ENCODE measurements at places on chromosomes 6 and 20. TPM values are rescaled to one million over a fixed set of nuclear protein-coding genes. Genes with fewer than 3 reads are reported as not detected.
A peak's percentile ranks its signal among the peaks of the same experiment; 100 is the strongest.

DNA sequence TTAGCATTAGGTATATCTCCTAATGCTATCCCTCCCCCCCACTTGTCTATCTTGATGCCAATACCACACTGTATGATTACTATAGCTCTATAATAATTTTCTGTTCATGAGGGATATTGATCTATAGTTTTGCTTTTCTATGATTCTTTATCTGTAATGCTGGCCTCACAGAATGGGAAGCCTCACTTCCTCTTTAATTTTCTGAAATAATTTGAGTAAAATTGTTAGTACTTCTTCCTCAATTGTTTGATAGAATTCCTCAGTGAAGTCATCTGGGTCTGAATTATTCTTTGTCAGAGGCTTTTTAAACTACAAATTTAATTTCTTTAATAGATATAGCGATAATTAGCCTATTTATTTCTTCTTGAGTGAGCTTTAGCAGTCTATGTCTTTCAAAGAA is 31.2 kb downstream of the SIRPD start:
- H3K27ac ChIP-seq = no peak overlapping the region
- H3K36me3 ChIP-seq = no peaks in the 10 kb centered on the region
- H3K4me3 ChIP-seq = no peak overlapping the region

DNA sequence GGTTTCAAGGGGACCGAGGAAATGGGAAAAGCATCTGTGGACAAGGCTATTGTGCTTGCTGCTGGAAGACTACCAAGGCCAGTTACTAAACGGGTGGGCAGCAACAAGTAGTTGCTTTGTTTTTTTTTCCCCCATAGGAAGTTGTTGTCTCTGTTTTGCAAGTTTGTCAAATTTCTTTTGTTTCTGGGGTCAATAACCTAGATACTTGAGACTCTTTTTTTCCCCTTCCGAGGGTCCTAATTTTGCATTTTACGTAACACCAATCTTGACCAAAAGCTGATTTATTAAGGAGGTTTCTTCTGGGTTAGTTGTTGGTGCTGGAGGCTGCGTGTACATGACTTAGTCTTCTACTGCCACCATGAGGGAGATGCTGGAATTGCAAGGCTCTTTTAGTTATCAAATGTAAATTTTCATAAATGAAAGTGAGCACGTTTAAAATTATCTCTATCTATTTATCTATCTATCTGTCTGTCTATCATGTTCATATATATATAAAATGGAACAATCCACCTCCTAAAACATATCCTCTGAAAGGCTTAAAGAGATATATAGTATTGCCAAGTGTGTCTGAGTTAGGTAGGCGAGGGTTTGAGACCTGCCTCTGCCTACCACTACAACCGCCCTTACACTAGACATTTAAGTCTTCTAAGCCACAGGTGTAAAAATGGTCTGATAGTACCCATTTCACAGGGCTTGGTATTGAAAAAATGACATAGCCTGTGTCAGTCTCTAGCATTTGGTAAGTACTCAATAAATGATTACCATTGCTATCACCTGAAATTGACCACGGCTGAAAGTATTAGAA is 60.2 kb downstream of the GCLC start:
- no peaks in the 10 kb centered on the region for H3K36me3 ChIP-seq
- no peak overlapping the region for H3K4me3 ChIP-seq
- H3K27me3 ChIP-seq = peaks cover 21% of the 10 kb centered on the region
- H3K27ac ChIP-seq = no peak overlapping the region
- H3K4me1 ChIP-seq = peaks cover 17% of the 10 kb centered on the region
- peak; percentile 82 for DNase-seq

GRCh38 chr20:38222231-38222922 is 38.2 kb downstream of the KIAA1755 start:
- H3K4me3 ChIP-seq = no peak overlapping the region
- H3K4me1 ChIP-seq = peaks cover 3% of the 10 kb centered on the region
- DNase-seq = peak; percentile 76
- peaks cover 1% of the 10 kb centered on the region for H3K27me3 ChIP-seq
- H3K27ac ChIP-seq = no peak overlapping the region
- H3K36me3 ChIP-seq = no peaks in the 10 kb centered on the region

GRCh38 chr20:44576297-44576696 is 6.1 kb upstream of the PKIG start:
- H3K27ac ChIP-seq = no peak overlapping the region
- H3K36me3 ChIP-seq = no peaks in the 10 kb centered on the region
- peaks cover 26% of the 10 kb centered on the region for H3K4me1 ChIP-seq
- no peaks in the 10 kb centered on the region for H3K27me3 ChIP-seq

GRCh38 chr6:133989525-133989924 is 36.5 kb downstream of the TBPL1 start:
- no peaks in the 10 kb centered on the region for H3K27me3 ChIP-seq
- H3K4me3 ChIP-seq = no peak overlapping the region
- peaks cover 18% of the 10 kb centered on the region for H3K4me1 ChIP-seq
- H3K36me3 ChIP-seq = peaks cover 27% of the 10 kb centered on the region

DNA sequence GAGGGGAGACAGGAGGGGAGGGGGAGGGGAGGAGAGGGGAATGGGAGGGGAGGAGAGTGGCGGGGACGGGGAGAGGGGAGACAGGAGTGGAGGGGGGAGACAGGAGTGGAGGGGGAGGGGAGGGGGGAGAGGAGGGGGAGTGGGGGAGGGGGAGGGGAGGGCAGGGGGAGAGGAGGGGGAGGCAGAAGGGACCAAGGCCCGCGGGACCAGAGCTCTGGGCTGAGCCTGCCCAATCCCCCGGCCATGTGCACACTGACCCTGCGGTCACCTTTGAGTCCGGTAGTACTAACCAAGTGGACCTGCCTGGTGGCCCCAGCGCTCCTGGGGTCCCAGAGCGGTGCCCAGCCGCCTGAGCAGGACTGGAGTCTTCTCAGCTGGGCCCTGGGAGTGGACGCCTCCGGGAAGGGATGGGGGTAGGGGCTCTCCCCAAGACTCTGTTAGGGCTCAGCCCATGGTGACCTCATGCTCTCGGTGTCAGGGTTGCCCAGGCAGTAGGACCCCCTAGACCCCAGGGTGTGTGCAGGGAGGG is 471 bp upstream of the KCNQ2 start:
- H3K27me3 ChIP-seq = peaks cover 19% of the 10 kb centered on the region
- H3K4me1 ChIP-seq = peaks cover 1% of the 10 kb centered on the region
- H3K4me3 ChIP-seq = no peak overlapping the region
- DNase-seq = no peak

GRCh38 chr6:137847748-137848147 is 19.3 kb upstream of the TNFAIP3 start:
- DNase-seq = no peak
- no peaks in the 10 kb centered on the region for H3K36me3 ChIP-seq
- no peaks in the 10 kb centered on the region for H3K4me1 ChIP-seq
- no peak overlapping the region for H3K4me3 ChIP-seq
- H3K27ac ChIP-seq = no peak overlapping the region

GRCh38 chr6:64310214-64310613 is 674.6 kb downstream of the PHF3 start:
- no peak overlapping the region for H3K27ac ChIP-seq
- no peak for DNase-seq
- H3K4me1 ChIP-seq = no peaks in the 10 kb centered on the region
- no peak overlapping the region for H3K4me3 ChIP-seq

GRCh38 chr6:137655291-137655690 is 161.1 kb upstream of the OLIG3 start:
- peaks cover 21% of the 10 kb centered on the region for H3K4me1 ChIP-seq
- no peaks in the 10 kb centered on the region for H3K36me3 ChIP-seq
- DNase-seq = no peak
- H3K4me3 ChIP-seq = no peak overlapping the region
- H3K27ac ChIP-seq = no peak overlapping the region

DNA sequence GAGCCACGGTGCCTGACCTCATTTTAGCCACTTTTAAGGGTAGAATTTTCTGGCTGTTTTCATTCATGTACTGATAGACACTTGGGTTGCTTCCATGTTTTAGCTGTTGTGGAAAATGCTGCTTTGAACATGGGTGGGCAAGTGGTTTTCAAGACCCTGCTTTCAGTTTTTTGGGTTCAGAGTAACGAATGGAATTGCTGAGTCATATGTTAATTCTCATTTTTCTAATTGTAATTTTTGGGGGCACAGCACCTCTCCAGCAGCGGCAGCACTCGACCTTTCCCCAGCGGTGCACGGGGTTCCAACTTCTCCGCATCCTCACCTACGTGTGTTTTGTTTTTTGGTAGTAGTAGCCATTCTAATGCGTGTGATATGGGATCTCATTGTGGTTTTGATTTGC is 5.4 kb downstream of the NQO2 start:
- no peak overlapping the region for H3K27ac ChIP-seq
- H3K27me3 ChIP-seq = no peaks in the 10 kb centered on the region
- DNase-seq = no peak
- no peak overlapping the region for H3K4me3 ChIP-seq
- peaks cover 19% of the 10 kb centered on the region for H3K4me1 ChIP-seq

GRCh38 chr6:163501439-163501838 is 86.9 kb downstream of the QKI start:
- H3K4me3 ChIP-seq = no peak overlapping the region
- no peak overlapping the region for H3K27ac ChIP-seq
- no peaks in the 10 kb centered on the region for H3K27me3 ChIP-seq
- no peaks in the 10 kb centered on the region for H3K4me1 ChIP-seq

GRCh38 chr20:5364136-5364821 is 47.5 kb upstream of the PROKR2 start:
- no peak overlapping the region for H3K4me3 ChIP-seq
- H3K4me1 ChIP-seq = no peaks in the 10 kb centered on the region

DNA sequence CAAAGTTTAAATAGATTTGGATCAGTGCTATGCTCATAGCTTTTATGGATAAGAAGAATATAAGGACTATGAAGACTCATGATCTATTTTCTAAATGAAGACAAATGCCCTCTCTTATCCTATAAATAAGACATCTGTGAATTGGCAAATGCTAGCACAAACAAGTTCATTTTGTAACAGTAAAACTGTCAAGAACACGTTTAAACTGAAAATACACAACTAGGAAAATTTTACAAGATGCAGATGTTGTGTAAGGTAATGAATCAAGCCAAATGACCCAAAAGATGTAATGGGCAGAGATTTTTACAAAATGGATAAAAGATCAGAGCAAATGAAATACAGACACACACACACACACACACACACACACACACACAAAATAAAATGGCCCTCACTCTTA is 180.5 kb downstream of the MOXD1 start:
- DNase-seq = no peak
- no peaks in the 10 kb centered on the region for H3K36me3 ChIP-seq

GRCh38 chr6:148869585-148869984 is 122.8 kb downstream of the UST start:
- no peaks in the 10 kb centered on the region for H3K4me1 ChIP-seq
- H3K36me3 ChIP-seq = no peaks in the 10 kb centered on the region
- no peak overlapping the region for H3K27ac ChIP-seq

DNA sequence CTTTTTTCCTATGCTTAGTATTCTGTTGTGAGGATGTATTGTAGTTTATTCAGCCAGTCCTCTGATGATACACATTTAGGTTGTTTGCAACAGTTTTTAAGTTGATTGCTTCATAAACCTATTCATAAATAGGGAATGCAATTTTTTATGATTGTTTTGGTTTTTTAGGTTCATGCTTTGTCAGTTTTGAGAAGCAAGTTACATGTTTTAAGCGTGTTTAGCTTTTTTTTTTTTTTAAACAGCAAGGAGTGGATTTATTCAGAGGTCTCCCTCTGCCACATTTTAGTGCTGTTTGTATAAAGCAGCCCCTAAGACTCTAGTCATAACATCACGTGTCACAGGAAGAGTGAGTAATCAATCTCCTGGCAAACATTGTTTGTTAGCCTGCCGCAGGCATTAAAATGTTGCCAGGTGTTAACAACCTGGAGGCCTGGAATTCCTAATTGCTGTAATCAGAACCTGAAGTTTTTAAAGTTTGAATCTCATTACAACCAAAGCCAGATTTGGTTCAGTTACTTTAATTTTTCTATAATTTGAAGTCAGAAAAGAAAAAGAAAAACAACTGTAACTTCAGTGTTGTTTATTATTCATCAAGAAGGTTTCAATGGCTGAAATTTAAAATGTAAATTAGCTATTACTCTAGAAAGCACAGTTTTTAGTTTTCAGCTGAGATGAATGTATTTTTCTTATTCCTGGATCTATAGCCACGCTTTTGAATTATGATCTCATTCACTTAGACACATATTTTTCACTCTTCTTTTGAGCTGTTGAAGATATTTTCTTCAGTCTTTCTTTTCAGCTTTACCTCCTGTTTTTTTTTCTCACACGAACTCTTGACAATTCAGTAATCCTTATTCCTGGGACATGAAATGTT is 59.2 kb downstream of the KCNS1 start:
- no peak for DNase-seq
- H3K4me3 ChIP-seq = no peak overlapping the region
- H3K27ac ChIP-seq = peak overlapping the region; percentile 68
- no peaks in the 10 kb centered on the region for H3K27me3 ChIP-seq
- peaks cover 53% of the 10 kb centered on the region for H3K36me3 ChIP-seq

GRCh38 chr6:18269717-18270116 is 5.4 kb upstream of the DEK start:
- H3K4me3 ChIP-seq = no peak overlapping the region
- H3K27ac ChIP-seq = no peak overlapping the region
- H3K4me1 ChIP-seq = peaks cover 12% of the 10 kb centered on the region
- peaks cover 10% of the 10 kb centered on the region for H3K27me3 ChIP-seq
- peaks cover 10% of the 10 kb centered on the region for H3K36me3 ChIP-seq
- DNase-seq = no peak

GRCh38 chr6:132490478-132491204 is 22.3 kb downstream of the STX7 start:
- H3K27ac ChIP-seq = no peak overlapping the region
- H3K36me3 ChIP-seq = peaks cover 13% of the 10 kb centered on the region
- DNase-seq = no peak

- no peaks in the 10 kb centered on the region for H3K27me3 ChIP-seq
- no peaks in the 10 kb centered on the region for H3K36me3 ChIP-seq
- peak overlapping the region; percentile 35 for H3K27ac ChIP-seq
- peaks cover 23% of the 10 kb centered on the region for H3K4me1 ChIP-seq
Measured at GRCh38 chr6:110390404-110390803, 25.0 kb downstream of the DDO start.

GRCh38 chr6:17612048-17612447 is 11.9 kb downstream of the FAM8A1 start:
- no peak overlapping the region for H3K27ac ChIP-seq
- no peaks in the 10 kb centered on the region for H3K4me1 ChIP-seq
- H3K36me3 ChIP-seq = peaks cover 39% of the 10 kb centered on the region
- no peak for DNase-seq
- no peak overlapping the region for H3K4me3 ChIP-seq

GRCh38 chr20:48684501-48685041 is 143.2 kb downstream of the PREX1 start:
- H3K27me3 ChIP-seq = no peaks in the 10 kb centered on the region
- DNase-seq = no peak
- peak overlapping the region; percentile 73 for H3K27ac ChIP-seq
- peaks cover 61% of the 10 kb centered on the region for H3K36me3 ChIP-seq

GRCh38 chr6:72206606-72207005 is 320.3 kb downstream of the RIMS1 start:
- H3K27ac ChIP-seq = no peak overlapping the region
- H3K36me3 ChIP-seq = no peaks in the 10 kb centered on the region
- DNase-seq = no peak
- no peak overlapping the region for H3K4me3 ChIP-seq

- H3K27ac ChIP-seq = no peak overlapping the region
- peaks cover 17% of the 10 kb centered on the region for H3K36me3 ChIP-seq
- H3K4me3 ChIP-seq = no peak overlapping the region
- DNase-seq = no peak
Measured at GRCh38 chr20:54212226-54212625, 4.3 kb downstream of the PFDN4 start.

The EYA4 gene
- total RNA-seq = not detected

The SOD2 gene
- total RNA-seq = 66.4 TPM

The CTAGE9 gene
- not detected for total RNA-seq

The MYLK4 gene
- total RNA-seq = 0.26 TPM

The RNF5 gene
- 43.3 TPM for total RNA-seq

The SRC gene
- 6.5 TPM for total RNA-seq
